ENCODE measurements at places on chromosomes 1 and 21.

DNA sequence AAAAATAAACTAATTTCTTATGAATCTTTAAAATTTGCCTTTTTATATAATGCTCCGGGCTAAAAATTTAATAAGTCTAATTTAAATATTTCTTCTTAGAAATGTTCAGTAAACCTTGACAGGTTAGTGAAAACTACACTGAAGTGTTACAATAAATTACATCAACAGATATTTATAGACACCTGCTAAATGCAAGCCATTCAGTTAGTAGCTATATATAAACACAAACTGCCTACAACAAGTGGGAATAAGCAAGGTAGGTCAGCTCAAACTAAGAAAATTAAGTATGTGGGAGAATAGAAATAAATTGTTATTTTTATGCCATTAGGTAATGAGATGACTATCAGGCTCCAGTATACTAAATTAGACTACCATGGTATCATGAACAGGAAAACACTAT, 215.6 kb downstream of the DENND1B start:
- DNase-seq, result no peak

GRCh38 chr1:16012590-16013219, 5.1 kb downstream of the HSPB7 start:
- peak; percentile 73 for DNase-seq

GRCh38 chr1:87572891-87573290, 244.2 kb downstream of the LMO4 start:
- no peak for DNase-seq

DNA sequence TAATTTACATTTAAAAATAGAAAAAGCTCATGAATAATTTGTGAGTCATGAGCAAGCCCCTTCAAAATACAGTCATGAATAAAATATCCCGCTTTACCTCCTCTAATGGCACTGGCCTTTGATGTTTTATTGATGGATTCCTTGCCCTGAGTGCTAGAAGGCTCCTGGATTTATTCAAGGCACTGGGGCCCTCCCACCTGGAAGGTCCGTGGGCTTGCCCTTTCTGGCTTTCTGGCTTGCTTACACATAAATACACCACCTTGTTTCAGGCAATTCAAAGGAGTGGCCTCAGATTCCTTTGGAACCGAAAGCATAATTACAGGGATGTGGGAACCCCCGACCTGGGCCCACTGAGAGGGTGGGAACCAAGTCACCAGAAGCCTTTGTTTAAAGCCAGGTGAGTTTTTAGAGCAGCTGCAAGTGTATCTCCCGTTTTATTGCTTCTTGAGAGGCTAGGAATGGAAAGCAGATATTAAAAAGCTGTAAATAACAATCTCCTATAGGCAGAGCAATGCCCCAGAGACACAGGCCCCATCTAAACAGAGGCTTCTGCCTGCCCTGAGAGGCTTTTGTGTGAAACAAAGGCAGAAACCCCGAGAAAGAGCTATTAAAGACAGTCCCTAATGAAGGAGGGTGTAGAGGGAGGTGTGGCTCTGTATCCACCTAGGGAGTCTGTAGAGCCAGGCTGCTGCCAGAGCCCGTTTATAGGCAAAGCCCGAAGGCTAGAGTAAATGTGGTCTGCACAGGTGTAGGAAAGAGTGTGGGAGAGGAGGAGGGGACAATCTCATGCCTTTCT, 126.4 kb downstream of the FAM78B start:
- DNase-seq, result no peak

GRCh38 chr1:217910791-217911320, 279.7 kb downstream of the SPATA17 start:
- DNase-seq, result no peak

GRCh38 chr1:51936531-51936930, 54.0 kb downstream of the RAB3B start:
- no peak for DNase-seq

DNA sequence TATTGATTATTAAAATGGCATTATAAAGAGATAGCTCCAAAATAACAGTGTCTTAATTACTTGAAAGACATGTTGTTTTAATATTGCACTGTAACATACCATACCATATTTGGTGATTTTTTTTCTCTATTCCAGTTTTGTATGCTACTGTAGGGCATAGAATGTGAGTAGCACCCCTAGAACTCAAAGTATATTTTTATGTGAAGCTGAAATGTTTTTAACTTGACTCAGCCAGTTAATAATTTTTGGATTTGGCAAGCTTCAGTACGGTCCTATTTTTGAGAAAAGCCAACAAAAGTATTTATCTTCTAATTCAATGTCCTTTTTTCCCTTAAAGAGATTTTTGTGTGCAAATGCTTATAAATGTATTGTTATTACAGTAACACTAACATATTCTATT, 593.8 kb downstream of the USP25 start:
- DNase-seq, result no peak

Measured in Caki2 (cell line).